CD4-positive, alpha-beta memory T cell (primary cell): ENCODE measurements at places on chromosomes 6 and 20.

DNA sequence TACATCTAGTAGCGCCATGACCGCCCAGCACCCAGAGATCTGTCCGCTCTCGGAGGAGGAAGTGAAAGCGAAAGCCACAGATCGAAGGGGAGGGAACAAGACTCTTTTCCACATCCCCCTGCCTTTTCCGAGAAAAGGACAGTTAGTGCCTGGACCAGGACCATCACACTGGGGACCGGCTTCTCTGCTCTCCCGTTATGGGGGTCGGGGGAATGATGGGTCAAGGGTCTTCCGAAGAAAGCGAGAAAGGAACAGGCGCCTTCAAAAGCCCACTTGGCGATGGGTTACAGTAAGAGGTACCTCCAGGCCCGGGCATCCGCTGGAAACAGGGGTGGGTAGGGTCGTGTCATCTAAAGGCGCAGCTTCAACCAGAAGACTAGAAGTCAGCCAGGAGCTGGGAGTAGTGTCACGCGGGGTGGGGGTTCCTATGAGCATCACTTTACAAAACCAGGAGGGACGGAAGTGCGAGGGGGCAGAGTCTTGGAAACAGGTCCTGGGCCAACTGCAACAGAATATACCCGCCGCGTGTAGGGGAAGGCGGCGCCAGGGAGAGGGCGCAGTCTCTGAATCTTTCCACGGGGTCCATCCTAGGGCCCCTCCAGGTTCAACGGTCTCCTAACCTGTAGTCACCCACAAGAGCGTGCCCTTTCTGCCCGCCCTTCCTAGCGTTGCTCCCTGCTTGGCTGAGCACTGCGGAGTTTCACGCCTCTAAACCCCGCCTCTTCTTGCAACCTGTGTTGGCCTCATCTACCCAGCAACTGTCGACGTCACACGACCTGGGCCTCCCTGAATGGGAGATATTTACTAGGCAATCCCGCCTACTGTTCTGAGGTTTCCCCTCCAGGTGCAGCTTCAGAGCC lies at the start of gene PSMB8:
Gene PSMB8 (minus strand): TSS at position 69 of the 860 bp plus-strand sequence. CDS start 51 bp downstream, at position 18.
- DNase-seq = peak; percentile 97

GRCh38 chr20:63135411-63135810 lies 80.5 kb downstream of the YTHDF1 start:
- DNase-seq = no peak

DNA sequence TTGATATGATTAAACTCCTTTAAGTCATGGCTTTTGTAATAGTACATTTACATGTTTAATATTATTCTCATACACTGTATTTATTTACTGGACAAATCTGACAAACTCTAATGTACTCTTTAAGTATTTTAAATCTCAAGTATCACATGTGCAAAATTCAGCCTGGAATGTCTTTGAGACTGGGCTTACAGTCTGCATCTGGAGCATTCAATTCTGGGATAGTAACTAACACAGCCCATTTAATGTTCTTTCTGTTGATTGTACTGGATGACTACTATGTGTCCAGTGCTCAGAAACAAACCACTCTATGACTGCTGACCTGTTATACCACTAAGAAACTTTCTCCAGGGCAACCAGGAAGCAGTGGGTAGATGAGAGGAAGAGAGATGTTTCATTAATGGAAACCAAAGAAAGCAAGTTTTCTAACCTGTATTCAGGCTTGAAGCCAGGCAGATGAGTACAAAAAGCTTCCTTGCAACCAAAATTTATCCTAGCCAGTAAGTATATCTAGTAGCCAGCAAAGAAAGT lies 26.8 kb downstream of the FBXL4 start:
- no peak for DNase-seq

- no peak for DNase-seq
Observed at GRCh38 chr6:82875573-82876185, 190.0 kb downstream of the UBE3D start.

DNA sequence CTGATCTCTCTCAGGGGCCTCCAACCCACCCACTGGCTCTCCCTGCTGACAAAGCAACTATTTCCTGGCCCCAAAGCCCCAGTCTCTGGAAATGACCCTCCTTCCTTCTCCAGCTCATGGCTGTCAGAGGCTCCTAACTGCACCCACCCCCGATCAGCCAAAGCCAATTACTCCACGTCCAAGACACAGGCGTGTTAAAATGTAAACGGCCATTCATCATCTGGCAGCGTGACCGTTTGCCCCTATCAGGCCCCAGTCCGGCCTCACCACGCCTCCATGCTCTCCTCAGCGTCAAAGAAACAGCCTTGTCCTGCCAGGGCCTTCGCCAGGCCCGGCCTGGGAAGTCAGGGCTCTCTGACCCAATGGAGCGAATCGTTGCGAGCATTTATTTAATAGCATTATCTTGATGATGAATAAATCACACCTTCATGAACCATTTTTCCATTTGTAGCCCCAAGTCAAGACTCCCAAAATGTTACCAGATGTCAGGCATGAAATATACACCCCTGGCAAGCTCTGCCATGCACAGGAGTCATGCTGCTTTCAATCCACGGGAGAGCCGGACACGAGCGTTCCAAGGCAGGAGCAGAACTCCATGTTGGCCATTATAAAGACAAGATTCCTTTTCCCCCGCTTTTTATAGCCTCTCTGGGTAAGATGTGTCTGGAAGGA lies 17.7 kb downstream of the RIPOR3 start:
- DNase-seq = no peak

- no peak for DNase-seq
Observed at GRCh38 chr6:105987516-105987915, 98.6 kb upstream of the PRDM1 start.

GRCh38 chr6:106182455-106182854 lies 96.3 kb downstream of the PRDM1 start:
- DNase-seq = no peak

GRCh38 chr6:158059108-158059507 lies 77.4 kb downstream of the SYNJ2 start:
- DNase-seq = no peak

DNA sequence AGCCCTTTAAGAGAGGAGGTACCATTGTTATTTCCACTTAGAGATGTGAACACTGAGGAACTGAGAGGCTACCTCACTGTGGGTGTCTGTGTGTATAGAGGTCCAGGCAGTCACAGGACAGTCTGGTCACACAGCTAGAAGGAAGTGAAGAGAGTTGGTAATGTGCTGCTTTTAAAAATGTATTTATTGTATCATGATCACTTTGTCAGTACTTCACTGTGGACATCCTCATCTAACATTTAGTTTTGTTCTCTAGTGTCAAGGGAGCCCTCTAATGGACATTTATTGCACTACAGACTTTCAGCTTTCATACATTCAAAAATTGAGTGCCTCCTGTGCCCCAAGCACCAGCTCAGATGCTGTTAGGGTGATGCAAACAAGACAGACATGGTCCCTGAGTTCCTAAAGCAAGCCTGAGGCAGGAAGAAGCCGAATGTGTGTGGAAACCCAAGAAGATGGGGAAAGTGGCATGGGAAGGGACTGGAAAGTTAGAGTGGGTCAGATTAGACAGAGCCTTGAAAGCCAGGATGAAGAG lies 123.0 kb downstream of the SLC16A10 start:
- peak; percentile 50 for DNase-seq

DNA sequence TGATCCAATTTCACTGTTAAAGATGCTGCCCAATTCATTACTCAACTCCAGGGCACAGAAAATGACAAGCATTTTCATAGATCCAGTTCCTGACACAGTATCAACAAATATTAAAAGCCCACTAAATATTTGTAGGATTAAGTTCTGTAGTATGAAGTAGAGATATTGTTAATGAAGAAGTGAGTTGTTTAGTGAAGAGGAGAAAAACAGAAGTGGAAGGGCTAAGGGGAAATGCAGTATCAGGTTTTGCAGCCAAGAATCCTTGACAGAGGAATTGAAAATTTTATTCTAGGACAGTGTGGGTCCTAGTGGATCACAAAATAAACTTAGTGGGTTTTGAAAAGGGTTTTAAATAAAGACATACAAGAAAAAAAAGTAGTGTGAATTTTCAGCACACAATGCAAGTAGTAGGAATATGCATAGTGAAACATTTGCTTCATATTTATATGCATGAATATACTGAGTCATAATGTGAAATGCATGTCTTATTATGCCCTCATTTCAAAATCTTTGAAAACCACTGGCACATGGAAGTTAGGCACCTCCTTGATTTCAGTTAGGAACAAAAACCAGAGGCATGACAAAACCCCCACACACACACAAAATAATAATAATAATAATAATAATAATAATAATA lies 338.6 kb downstream of the KHDRBS2 start:
- DNase-seq = no peak

GRCh38 chr20:45206725-45207124 lies at the start of gene SEMG1:
SEMG1 (plus strand) TSS chr20:45207033; CDS start chr20:45207054, 21 bp downstream.
- DNase-seq = no peak

DNA sequence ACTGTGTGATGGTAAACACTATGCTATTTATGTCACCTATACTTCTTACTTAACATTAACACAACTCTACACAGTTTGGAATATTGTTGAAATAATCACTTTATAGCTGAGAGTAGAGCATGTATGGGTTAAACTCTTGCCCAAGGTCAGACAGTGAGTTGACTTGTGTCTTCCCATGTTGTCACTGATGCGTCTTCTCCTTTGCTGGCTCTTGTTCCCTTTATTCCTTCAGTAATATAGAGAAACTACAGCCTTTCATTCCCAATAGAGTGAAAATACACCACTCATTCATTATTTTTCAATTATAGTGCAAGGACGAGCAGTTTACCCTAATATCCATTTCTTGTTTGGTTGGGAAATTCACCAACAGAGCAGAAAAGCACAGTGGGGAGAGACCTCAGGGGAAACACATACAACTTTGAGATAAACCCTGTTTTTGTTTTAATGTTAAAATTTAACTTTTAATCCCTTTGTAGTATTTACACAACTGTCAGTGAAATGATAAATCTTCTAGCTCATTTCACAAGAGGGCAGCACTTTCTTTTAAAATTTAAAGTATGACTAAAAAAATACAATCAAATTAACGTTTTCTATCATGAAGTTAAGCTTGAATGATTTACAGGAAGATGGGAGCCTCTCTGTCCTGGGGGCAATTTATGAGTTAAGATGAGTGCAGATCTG lies 363.0 kb downstream of the UTRN start:
- no peak for DNase-seq

- DNase-seq = no peak
Observed at GRCh38 chr6:111737065-111737521, 131.4 kb upstream of the TRAF3IP2 start.

DNA sequence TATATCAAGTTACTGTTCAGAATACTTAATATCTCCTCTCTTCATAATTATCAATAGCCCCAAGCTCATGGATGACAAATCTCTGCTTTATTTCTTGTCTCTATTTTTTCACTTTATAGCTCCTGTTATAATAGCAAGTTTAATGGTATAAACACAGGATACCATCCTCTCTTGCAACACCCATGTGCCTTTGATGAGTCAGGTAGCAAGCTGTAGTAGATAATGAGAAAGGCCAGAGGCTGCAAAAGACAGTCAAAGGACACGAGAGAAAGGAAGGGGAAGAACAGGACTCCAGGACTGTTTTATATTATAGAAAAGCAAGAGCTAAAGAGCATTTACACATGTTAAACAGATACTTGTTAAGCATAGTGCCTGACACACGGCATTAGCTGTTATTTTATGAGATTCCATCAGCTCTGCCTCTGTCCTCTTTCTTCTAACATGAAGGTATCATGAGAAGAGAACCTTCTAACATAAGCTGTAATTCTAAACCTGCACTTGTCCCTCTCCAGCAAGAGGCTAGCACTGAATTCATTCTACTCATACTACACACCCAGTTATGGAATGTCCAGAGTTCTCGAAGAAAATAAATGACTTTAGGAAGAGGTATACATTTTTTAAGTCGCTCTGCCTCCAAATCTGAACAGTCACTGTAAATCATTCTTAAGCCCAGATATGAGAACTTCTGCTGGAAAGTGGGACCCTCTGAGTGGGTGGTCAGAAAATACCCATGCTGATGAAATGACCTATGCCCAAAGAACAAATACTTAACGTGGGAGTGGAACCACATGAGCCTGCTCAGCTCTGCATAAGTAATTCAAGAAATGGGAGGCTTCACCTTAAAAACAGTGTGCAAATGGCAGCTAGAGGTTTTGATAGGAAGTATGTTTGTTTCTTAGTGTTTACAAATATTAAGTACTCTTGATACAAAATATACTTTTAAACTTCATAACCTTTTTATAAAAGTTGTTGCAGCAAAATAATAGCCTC lies 45.0 kb downstream of the NT5E start:
- no peak for DNase-seq

DNA sequence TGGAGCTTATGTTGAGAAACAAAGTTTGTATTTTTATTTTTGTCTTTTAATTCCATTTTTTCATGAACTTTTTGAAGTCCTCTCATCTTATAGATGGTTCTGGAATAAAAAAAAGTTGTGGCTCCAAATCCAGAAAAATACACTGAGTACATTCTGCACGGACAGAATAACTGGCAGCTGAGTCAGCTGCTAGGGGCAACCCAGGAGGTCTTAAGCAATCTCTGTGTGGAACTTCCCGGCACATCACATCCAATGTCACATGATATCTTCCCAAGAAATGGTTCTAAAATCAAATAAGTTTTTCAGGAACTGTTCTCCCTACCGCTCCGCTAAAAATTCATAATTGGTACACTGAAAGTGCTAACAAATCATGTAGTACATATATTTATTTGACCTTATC lies 29.8 kb downstream of the SLC13A3 start:
- no peak for DNase-seq

DNA sequence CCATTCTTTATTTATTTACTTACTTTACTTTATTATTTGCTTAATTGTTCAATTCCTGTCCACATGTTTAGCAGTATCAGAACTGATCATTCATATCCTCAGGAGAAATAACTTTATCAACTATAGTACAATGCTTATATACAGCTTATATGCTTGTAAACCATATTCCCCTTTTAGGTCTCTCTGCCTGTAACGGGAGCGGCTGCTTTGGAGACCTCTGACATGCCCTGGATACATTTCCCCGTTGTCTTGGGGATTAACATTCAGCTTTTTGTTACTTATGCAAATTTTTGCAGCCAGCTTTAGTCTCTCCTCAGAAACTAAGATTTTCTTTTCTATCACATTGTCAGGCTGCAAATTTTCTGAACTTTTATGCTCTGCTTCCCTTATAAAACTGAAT lies 17.6 kb upstream of the FUT9 start:
- DNase-seq = no peak

DNA sequence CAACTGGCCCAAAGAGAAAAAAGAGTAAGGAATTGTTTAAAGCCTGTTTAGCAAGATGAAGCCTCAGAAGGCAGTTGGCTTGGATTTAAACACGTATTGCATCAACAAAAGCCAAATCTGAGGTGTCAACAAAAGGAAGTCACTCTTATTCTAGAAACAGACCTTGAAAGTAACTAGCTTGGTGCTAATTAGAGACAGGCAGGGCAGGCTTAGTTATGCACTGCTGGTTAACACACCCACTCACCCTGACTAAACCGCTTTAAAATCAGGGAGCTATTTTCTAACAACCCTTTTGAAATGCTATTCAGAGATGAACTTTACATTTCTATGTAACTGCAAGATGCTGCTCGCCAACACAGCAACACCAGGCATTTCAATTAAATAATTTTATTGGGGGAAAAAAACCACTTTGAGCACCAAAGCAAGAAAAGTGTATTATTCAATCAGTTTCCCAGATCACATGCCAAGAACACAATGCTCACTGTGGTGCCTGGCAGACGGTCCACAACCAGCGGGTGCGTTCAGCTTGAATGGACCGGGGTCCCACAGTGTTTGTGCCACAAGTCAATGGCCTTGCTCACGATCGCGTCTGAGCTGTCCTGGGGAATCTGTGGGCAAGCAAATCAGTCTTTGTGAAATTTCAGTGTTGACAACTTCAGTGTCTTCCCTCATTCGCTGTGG lies 23.6 kb downstream of the TBC1D7 start:
- no peak for DNase-seq
